Activated T-helper 1 cell treated with anti-CD3 and anti-CD28 coated beads, Interleukin-12 subunit alpha, Interleukin-12 subunit beta, Interleukin-2, Interleukin-4 antibody, amounts not matched to agents 30 ng/mL and 10 ng/mL and 1 ng/mL, durations not matched to agents 14 hours and 24 hours and 36 hours (primary cell): ENCODE measurements at places on chromosomes 2 and 18. TPM values are rescaled to one million over a fixed set of nuclear protein-coding genes. Genes with fewer than 3 reads are reported as not detected.

- H3K27ac ChIP-seq: no peak overlapping the region
- H3K4me1 ChIP-seq: no peaks in the 10 kb centered on the region
- no peaks in the 10 kb centered on the region for H3K36me3 ChIP-seq
- H3K27me3 ChIP-seq: peaks cover 2% of the 10 kb centered on the region
These were observed 154.1 kb downstream of the GALNT14 start for GRCh38 chr2:30984148-30984547.

DNA sequence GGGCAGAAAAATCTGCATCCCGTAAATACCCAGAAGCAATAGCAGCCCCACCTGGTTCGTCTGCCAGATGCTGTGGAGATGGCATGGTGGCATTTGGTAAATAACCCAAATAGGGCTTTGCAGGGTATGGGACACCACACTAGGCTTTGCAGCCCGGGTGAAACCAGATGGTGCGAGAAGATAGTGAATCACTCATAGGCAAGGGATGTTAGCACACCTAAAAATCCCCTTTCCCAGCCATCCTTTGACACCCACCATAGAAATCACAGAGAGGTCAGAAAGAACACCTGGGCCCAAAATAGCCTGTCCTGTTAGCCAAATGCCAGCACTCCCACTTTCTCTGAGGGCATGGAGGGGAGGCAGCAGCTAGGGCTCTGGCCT, 47.6 kb downstream of the BCL11A start:
- no peaks in the 10 kb centered on the region for H3K4me1 ChIP-seq
- H3K36me3 ChIP-seq: no peaks in the 10 kb centered on the region
- peaks cover 20% of the 10 kb centered on the region for H3K27me3 ChIP-seq
- no peak overlapping the region for H3K4me3 ChIP-seq
- no peak overlapping the region for H3K27ac ChIP-seq

Gene HOXD4
- total RNA-seq: not detected in 2 replicates

- no peak overlapping the region for H3K27ac ChIP-seq
- DNase-seq: no peak
- H3K4me3 ChIP-seq: no peak overlapping the region
- peaks cover 13% of the 10 kb centered on the region for H3K4me1 ChIP-seq
- no peaks in the 10 kb centered on the region for H3K36me3 ChIP-seq
These were observed 39.0 kb upstream of the LBH start for GRCh38 chr2:30192314-30192713.

- DNase-seq: no peak
- no peak overlapping the region for H3K27ac ChIP-seq
- H3K4me1 ChIP-seq: no peaks in the 10 kb centered on the region
- no peak overlapping the region for H3K4me3 ChIP-seq
- H3K36me3 ChIP-seq: no peaks in the 10 kb centered on the region
These were observed 396.7 kb upstream of the DCC start for GRCh38 chr18:51943281-51943680.

Gene POTEC
- total RNA-seq: not detected in 2 replicates

- no peak overlapping the region for H3K4me3 ChIP-seq
- peaks cover 4% of the 10 kb centered on the region for H3K27me3 ChIP-seq
These were observed 31.5 kb downstream of the KCNE4 start for GRCh38 chr2:223083402-223084070.

Gene RBM43
- 1.9 and 2.9 TPM in 2 replicates for total RNA-seq

DNA sequence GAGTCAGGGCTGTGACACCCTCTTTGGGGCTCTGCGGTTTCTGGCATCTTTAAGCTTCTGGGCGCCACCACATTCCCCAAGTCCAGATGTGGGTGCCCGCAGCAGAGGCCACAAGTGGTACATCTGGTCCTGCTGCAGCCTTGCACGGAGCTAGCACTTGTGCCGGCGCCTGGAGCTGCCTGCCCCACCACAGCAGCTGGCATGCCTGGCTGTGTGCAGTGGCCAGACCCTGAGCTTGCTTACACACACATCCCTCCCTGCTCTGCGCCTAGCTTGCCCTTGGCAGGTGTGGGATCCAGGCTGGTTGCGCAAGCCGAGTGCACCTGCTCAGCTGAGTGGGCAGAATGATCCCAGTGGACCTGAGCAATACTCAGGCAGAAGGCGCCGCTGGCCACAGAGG, 27.3 kb downstream of the SLC4A10 start:
- H3K27ac ChIP-seq: no peak overlapping the region
- H3K27me3 ChIP-seq: peaks cover 9% of the 10 kb centered on the region
- no peak for DNase-seq
- no peak overlapping the region for H3K4me3 ChIP-seq
- no peaks in the 10 kb centered on the region for H3K36me3 ChIP-seq

- peak overlapping the region; percentile 57 for H3K27ac ChIP-seq
- peaks cover 14% of the 10 kb centered on the region for H3K4me1 ChIP-seq
- DNase-seq: no peak
These were observed 18.2 kb upstream of the GPR55 start for GRCh38 chr2:230942920-230943896.
